ENCODE measurements at places on chromosomes 1 and 21.

DNA sequence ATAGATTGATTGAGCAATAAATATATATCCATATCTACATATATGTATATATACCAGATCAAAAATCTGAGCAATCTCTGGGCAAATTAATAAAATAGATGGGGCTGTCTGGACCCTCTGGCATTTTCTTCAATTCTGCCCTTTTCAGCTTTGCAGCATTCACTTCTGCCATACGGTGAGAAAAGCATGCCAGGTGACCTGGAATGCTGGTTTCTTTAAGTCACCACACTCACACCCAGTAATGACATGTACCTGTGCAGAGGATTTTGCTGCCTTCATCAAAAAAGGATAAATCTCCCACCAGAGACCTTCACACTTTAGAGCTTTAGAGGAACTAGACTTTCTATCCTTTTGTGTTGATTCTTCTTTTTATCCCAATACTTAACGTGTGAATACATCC is 223.2 kb upstream of the NFIA start:
- no peak for DNase-seq

GRCh38 chr1:53551428-53551995 is 92.3 kb downstream of the DMRTB1 start:
- DNase-seq, result no peak

- DNase-seq, result peak; percentile 47
Observed at GRCh38 chr1:221203224-221204054, 324.2 kb downstream of the HLX start.

GRCh38 chr1:55021942-55022546 is 17.3 kb upstream of the PCSK9 start:
- DNase-seq, result peak; percentile 69

- peak; percentile 95 for DNase-seq
Observed at GRCh38 chr1:70205434-70206118, at the start of gene LRRC40. Gene LRRC40 (minus strand): TSS chr1:70205579. CDS start chr1:70205540, 39 bp downstream.

DNA sequence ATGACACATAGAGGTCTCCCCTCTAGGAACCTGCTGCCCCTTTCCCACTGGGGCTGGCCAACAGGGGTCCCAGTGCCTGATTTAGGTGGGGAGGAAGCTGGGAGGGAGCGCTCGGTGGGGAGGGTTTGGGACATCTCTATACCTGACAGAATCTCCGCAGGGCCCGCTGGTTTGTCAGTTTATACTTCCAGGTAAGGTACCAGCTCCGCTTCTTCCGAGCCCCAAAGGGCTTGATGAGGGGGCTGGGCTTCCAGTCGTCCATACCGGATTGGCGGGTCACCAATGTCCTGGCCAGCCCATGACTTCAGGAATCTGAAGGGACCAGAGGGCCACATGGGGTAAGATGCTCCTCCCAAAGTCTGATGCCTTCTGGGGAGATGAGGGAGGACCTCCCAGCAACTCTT is 672 bp downstream of the POMGNT1 start:
- DNase-seq, result no peak

DNA sequence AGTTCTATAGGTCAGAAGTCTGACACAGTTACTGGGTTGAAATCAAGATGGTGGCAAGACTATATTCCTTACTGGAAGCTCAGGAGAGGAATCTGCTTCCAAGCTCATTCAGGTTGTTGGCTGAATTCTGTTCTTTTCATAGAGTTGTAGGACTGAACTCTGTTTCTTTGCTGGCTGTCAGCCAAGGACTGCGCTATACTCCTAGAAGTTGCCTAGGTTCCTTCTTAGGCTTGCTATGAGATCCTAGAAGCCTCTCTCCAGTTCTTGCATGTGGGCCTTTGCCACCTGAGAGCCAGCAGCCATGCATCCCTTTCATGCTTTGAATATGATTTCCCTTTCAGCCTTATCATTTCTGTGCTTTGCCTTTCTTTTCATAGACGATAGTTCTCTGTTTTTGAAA is 176.4 kb downstream of the RPS6KC1 start:
- no peak for DNase-seq

- DNase-seq, result no peak
Observed at GRCh38 chr1:46490656-46491442, 1.2 kb downstream of the DMBX1 start.

- DNase-seq, result no peak
Observed at GRCh38 chr1:87111659-87112371, 197.4 kb downstream of the HS2ST1 start.

GRCh38 chr1:6358144-6358624 is 35.4 kb downstream of the ACOT7 start:
- no peak for DNase-seq

DNA sequence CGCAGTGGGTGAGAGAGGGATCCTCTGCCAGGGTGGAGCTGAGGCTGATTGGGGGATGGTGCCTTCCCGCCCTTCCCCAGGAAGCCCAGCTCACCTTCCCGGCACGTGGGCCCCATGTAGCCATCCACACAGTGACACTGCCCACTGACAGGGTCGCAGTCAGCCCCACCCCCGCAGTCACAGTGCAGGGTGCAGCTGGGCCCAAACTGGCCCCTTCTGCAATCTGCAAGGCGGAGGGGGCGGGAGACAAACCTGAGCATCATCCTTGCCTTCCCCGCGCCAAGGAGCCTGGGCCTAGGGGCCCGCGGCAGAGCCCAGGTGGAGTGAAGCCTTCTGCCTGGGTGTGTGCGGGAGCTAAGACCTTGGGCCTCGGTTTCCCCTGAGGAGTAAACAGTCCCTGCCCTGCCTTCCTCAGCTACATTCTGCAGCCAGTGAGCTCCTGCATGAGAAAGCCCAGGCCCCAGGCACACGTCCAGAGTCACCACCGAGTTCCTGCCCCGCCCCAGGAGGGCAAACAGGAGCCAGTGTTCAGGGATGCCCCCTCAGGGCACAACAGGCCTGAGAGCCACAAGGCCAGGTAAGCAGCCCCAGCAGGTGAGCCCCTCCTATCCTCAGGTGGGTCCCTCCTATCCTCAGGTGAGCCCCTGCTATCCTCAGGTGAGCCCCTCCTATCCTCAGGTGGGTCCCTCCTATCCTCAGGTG is 38.2 kb downstream of the ARHGEF16 start:
- no peak for DNase-seq

DNA sequence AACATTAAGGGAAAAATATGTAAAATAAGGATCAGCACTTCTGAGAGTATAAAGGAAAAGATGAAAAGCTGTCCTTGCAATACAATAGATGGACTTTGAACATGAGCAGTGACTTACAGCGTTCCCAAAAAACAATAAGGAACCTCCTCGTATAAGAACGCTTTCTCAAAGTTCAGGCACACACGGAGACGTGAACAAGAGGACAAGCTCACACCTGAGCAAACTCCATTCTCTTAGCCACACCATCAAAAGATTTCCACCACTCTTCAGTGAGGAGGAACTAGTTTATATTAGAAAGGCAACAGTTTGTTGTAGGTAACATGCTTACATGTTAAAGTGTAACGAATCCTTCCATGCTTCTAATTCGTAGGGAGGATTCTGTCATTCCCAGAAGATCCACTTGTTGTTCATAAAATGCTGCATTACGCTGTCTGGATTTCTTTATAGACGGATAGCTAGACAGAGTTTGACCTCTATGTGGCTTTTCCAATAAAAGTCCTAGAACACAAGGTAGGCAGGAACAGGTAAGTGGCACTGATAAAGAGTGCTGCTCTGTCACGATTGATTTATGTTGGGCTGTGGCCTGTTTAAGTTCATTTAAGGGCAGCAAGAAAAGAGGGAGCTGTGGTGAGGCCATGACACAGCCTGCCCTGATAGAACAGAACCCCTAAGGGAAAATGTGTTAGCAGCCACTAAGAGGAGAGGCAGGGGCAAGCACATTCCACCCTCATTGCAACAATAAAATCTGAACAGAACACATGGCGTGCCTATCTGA is 37.0 kb upstream of the ATP1A1 start:
- no peak for DNase-seq

- no peak for DNase-seq
Observed at GRCh38 chr1:211091867-211092266, 42.1 kb downstream of the KCNH1 start.

- peak; percentile 49 for DNase-seq
Observed at GRCh38 chr1:43530483-43531106, at the start of gene PTPRF. Gene PTPRF (plus strand): TSS chr1:43530883. CDS start chr1:43545076, 14,193 bp downstream.

GRCh38 chr21:21324297-21324696 is 326.1 kb downstream of the NCAM2 start:
- DNase-seq, result no peak

GRCh38 chr1:110059133-110059863 is 11.2 kb downstream of the ALX3 start:
- no peak for DNase-seq

- DNase-seq, result no peak
Observed at GRCh38 chr1:87338566-87338965, 9.9 kb downstream of the LMO4 start.

GRCh38 chr1:20376880-20377494 is 86.3 kb downstream of the VWA5B1 start:
- peak; percentile 57 for DNase-seq

DNA sequence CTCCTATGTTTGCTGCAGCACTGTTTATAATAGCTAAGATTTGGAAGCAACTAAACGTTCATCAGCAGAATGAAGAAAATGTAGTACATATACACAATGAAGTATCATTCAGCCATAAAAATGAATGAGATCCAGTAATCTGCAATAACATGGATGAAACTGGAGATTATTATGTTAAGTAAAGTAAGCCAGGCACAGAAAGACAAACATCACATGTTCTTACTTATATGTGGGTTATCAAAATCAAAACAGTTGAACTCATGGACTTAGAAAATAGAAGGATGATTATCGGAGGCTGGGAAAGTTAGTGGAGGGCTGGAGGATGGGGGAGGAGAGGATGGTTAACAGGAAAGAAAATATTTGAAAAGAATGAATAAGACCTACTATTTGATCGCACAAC is 1017.6 kb downstream of the KCNT2 start:
- no peak for DNase-seq

DNA sequence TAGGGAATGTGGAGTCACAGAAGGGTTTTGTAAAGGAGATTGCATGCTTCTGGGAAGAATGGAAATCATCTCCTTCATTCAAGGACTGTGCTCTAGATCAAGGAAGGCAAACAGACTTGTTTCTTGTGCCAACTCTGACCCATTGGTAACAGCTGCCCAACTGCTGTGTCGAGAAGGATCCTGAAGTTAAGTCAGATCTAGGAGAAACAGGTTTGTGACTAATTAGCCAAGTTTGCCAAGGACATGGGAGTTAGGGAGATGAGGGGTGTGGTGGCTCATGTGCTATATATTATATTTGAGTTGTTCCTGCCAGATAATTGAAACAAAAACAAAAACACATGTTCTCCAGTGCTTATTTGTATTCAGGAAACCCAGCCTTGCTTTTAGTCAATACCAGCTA is 251.2 kb upstream of the USP24 start:
- DNase-seq, result no peak

GRCh38 chr1:69283516-69283915 is 284.2 kb upstream of the LRRC7 start:
- DNase-seq, result no peak

- DNase-seq, result no peak
Observed at GRCh38 chr1:232112076-232112475, 485.5 kb downstream of the DISC1 start.

DNA sequence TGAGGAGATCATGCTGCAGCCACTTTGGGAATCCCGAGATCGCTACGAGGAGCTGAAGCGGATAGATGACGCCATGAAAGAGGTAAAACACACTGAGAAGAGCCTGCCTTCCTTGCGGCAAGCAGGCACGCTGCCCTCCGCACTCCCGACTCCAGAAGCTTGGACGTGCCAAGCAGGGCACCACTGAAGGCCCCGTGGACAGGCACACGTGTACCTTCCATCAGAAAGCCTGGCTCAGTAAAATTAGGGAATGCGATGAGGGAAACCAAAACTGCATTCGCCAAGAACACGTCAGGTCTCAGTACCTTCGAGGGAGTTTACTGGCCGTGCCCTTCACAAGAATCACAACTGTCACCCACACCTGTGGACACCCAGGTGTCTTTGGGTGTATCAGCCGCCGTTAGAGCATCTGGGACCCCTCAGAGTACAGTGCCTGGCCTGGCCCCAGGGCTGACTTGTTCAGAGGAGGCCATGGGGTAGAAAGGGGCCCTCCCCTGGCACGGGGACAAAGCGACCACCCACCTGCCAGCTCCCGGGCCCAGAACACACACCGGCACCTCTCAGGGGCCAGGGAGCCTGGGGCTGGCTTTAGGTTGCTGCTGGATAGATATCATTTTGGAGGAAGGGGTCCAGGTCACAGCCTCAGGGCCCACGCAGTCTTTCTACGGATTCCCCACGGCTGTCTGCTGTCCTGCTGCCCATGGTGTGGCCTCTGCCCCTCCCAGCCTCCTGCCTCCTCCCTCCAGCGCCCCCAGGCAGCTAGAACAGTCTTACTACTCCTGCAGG is 108.4 kb downstream of the WDR4 start:
- DNase-seq, result no peak

- DNase-seq, result no peak
Observed at GRCh38 chr1:195866781-195867222, 741.4 kb downstream of the KCNT2 start.

DNA sequence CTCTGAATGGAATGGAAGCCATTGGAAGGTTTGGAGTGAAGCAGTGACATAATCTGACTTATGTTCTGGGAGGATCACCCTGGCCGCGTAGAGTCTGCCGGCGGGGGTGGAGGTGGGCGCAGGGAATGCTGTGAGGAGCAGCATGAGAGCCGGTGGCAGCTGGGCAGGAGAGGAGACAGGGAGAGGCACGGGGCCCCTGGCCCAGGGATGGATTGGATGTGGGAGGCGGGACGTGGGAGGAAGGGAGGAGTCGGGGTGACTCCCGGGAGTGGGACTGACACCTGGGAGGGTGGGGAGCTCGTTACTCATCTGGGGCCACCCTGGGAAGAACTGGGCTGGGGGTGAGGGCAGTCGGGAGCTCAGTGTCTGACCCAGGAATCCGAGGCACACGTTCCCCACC is 10.4 kb upstream of the KCNAB2 start:
- no peak for DNase-seq

GRCh38 chr1:2535981-2536380 is 5.9 kb upstream of the HES5 start:
- DNase-seq, result no peak

DNA sequence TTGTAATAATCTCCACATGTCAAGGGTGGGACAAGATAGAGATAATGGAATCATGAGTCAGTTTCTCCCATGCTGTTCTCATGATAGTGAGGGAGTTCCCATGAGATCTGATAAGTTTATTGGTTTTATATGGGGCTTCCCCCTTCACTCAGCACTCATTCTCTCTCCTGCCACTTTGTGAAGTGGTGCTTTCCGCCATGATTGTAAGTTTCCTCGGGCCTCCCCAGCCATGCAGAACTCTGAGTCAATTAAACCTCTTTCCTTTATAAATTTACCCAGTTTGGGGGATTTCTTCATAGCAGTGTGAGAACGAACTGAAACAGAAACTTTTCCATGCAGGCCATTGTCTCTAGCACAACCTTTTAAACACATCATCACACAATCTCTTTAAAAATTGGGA is 221.5 kb upstream of the BRINP3 start:
- DNase-seq, result no peak

- DNase-seq, result no peak
Observed at GRCh38 chr1:218971156-218971555, 202.5 kb upstream of the LYPLAL1 start.

DNA sequence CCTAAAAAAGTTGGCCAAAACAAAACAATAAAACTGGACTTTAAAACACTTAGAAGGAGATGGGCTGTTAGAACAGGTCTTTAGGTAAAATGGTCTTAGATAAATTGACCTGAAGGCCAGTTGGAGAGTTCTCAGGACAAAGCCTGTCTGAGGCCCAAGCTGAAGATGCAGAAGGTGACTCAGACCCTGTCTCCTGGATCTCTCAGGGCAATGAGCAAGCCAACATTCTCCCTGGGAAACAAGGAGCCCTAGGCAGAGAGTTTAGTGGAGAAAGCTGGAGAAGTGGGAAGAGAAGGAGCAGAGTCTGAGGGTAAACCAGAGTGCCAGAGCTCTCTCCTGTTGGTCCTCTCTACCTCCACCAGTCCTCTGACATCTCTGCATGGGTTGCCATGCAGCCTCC is 70.1 kb downstream of the FCRL5 start:
- no peak for DNase-seq
